Effector memory CD4-positive, alpha-beta T cell (primary cell): ENCODE measurements at places on chromosomes 2 and 18.

GRCh38 chr2:238286551-238286950, 1.9 kb downstream of the PER2 start:
- DNase-seq: no peak

DNA sequence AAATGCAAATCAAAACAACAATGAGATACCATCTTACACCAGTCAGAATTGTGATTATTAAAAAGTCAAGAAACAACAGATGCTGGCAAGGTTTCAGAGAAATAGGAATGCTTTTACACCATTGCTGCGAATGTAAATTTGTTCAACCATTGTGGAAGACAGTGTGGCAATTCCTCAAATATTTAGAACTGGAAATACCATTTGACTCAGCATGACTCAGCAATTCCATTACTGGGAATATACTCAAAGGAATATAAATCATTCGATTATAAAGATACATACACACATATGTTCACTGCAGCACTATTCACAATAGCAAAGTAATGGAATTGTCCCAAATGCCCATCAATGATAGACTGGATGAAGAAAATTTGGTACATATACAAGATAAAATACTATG, 516.7 kb downstream of the ERBB4 start:
- DNase-seq: no peak

GRCh38 chr2:79713131-79713785, 200.4 kb downstream of the CTNNA2 start:
- DNase-seq: no peak

GRCh38 chr2:121382744-121383143, 97.7 kb upstream of the TFCP2L1 start:
- DNase-seq: no peak

DNA sequence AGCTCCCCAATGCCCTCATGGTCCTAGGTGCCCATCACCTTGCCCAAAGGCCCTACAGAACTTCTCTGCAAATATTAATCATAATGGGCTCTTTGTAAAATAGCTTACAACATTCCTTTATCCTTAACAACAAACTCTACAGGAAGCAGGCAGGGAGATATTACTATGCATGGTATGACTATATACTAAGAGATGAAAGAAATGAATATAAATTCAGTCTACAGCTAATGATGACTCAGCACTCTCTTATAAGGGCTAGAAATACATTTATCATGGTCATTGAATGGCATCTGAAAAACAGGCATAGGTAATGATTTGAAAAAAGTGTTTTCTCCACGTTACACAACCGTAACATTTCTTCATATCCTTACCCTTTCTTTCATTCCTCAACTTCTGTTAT, 254.8 kb upstream of the DSEL start:
- no peak for DNase-seq
